ENCODE measurements at places on chromosomes 13 and 19.

- no peak for DNase-seq
Measured at GRCh38 chr19:48842789-48843162, 6.5 kb upstream of the HSD17B14 start.

GRCh38 chr19:38193445-38193844 is 30.6 kb downstream of the DPF1 start:
- DNase-seq = no peak

DNA sequence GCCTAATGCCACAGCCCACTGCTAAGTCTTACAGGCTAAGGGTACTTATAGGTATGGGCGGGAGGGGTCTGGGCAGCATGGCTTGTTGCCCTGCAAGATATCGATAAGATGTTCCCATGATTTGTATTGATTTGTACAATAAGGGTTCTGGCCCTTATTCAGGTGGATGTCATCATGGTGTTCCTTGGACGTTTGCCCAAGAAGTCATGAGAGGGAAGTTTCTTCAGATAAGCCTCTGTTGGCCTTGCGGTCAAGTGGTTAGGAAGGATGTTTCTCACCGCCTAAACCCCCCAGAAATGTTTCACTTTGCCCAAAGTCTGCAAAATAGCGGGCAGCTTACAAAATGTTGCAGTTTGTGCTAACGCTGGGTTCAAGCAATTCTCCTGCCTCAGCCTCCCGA is 7.3 kb downstream of the PARP4 start:
- DNase-seq = no peak

DNA sequence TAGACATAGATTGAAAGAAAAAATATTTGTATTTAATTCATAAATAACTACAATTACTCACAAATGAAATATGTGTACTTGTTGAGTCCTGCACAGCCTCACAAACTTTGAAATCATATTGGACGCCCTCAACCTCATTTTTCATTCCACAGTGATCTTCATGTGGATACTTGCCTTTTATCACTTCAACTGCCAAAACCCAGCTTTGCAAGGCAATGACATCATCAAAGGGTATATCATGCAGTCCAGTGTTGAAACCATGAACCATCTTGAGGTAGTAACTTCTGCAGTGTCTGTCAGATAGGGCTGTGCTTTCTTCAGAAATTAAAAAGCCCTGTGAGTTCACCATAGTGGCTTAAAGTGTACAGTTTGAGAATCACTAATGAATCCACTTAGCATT is 82.2 kb downstream of the HS6ST3 start:
- no peak for DNase-seq

DNA sequence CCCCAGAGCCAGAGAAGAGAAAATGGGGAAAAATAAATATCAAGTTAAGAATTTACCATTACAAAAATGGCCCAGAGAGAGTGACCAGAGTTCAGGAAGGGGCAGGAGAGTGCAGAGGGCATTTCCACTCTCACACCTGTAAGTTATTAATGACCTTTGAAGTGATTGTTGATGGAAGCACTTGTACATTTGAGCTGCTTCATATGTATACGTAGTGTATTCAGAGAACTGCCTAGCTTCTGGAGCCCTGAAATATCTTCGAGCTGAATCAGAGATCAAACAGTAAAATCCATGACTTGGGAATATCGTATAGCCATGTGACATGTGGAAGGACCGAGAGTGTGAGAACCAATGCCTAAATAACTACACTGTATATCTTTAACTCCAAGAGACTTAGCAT is 49.2 kb upstream of the PCCA start:
- no peak for DNase-seq

GRCh38 chr19:29675120-29675649 is 9.9 kb downstream of the PLEKHF1 start:
- no peak for DNase-seq

DNA sequence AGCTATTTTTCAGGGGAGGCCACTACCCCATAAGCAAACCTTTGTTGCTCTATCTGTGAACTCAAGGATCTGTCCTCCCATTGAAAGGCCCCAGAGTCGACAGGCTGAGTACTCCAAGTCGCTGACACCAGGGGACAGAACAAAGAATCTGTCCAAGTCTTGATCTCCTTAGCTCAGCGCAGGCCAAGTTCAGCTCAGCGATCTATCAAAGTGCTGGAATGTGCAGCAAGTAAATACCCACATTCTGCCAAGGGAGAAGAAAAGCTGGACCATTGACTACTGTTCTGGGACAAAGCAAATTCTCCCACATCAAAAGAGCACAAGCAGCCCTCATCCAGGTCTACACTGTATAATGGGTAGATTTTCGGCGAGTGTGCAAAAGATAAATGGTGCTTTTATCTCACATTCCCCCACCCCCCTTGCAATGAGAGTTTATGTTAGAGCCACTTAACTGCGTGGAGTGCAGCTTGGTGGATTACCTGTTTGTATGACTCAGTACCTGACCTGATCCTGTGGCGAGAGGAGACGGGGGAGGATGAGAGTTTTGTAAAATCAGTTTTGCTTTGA is 391.7 kb upstream of the SGCG start:
- DNase-seq = no peak

GRCh38 chr13:29520671-29521070 is 74.8 kb downstream of the SLC7A1 start:
- DNase-seq = no peak

GRCh38 chr19:12997179-12997966 is 2.1 kb downstream of the NFIX start:
- DNase-seq = no peak

GRCh38 chr19:48896191-48896720 is 2.3 kb downstream of the TULP2 start:
- DNase-seq = no peak

DNA sequence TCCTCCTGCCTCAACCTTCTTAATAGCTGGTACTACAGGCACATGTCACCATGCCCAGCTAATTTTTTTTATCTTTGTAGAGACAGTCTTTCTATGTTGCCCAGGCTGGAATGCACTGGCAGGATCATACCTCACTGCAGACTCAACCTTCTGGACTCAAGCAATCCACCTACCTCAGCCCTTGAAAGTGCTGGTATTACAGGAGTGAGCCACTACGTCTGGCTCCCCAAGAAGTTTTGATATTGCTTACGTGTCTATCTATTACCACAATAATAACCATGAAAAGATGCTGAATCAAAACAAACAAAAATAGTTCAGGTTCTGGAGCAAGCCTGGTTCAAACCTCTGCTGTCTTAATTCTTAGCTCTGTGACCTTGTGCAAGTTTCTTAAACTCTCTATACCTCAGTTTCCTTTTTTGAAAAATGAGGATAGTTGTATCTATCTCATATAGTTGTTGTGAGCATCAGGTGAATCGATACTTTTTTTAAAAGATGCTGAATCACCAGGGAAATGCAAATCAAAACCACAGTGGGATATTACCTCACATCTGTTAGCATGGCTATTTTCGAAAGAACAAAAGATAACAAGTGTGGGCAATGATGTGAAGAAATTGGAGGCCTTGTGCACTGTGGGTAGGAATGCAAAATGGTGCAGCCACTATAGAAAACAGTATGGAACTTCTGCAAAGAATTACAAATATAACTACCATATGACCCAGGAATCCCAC is 19.0 kb upstream of the LEUTX start:
- DNase-seq = no peak

DNA sequence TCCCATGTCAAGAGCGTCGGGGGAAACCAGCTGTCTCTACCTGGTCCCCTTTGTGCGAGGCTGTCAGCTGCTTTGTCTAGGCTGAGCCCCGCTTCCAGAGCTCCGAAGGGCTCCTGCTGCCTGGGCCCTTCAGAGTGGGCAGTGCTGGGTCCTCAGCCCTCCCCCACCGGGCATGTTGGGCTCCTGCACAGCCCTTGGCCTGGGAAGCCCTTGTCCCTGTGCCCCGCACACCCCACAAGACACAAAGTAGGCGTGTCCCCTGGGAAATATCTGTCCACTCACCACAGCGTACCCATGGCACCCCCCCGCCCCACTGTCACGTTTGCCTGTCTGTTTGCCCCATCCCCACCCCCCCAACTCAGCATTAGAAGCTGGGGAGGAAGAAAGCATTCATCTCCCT is 39.6 kb upstream of the RANBP3 start:
- no peak for DNase-seq

DNA sequence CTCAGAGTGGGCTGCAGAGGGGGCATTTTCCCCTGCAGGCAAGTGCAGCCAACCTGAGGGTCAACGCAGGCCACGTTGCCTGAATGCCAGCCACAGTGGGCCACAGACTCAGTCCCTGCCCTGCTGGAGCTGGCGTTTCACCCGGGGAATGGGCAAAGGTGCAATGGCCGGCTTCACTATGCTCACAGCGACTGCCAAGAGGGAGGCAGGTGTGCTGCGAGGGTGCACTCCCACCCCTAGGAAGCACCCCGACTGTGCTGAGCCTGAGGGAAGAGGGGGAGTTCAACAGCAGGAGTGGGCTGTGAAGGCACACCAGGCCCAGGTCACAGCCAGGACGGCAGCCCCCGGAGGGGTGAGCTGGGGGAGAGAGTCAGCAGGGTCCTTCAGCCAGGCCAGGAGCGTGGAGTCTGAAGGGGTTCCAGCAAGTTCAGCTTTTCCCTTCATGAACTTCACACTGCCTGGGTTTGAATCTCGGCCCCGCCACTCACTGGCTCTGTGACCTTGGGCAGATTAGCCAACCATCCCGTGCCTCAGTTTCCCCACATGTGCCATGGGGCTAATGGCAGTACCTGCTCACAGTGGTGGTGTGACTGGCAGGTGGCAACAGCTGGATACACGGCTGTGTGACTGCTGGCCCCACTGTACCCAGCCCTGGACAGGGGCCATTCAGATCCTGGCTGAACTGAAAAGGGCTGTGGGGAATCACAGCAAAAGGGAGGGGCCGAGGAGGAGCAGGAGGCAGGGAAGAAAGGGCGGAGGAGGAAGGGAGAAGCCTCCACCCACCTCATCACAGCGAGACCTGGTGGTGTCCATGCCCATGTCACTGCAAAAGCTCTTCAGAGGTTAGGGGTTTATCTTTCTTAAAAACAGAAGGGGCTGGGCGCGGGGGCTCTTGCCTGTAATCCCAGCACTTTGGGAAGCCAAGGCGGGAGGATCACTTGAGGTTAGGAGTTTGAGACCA is 7.6 kb downstream of the TRAPPC6A start:
- no peak for DNase-seq

- no peak for DNase-seq
Measured at GRCh38 chr19:47156861-47157430, 26.3 kb downstream of the SAE1 start.

- no peak for DNase-seq
Measured at GRCh38 chr19:2867025-2867991, at the start of gene ZNF556. ZNF556 (plus strand) TSS chr19:2867335; CDS start chr19:2867422, 87 bp downstream.

- DNase-seq = no peak
Measured at GRCh38 chr19:1826557-1827521, 14.8 kb upstream of the ATP8B3 start.

DNA sequence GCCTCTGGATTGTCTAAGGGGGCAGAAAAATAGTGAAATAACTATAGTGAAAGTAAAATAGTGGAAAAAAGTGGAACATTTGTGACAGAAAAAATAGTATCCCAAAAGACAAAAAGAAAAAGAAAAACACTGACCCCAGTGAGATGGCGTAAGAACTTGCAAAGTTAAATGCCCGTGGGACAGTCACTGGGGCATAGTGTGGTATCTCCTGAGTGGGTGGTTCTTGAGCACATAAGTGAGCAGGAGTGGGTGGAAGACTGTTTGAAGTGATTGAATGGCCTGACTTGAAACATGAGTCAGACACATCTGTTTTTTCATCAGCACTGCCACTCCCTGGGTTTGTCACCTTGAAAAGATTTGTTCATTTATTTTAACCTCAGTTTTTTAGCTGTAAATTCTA is 2.5 kb downstream of the ZNF430 start:
- DNase-seq = no peak

DNA sequence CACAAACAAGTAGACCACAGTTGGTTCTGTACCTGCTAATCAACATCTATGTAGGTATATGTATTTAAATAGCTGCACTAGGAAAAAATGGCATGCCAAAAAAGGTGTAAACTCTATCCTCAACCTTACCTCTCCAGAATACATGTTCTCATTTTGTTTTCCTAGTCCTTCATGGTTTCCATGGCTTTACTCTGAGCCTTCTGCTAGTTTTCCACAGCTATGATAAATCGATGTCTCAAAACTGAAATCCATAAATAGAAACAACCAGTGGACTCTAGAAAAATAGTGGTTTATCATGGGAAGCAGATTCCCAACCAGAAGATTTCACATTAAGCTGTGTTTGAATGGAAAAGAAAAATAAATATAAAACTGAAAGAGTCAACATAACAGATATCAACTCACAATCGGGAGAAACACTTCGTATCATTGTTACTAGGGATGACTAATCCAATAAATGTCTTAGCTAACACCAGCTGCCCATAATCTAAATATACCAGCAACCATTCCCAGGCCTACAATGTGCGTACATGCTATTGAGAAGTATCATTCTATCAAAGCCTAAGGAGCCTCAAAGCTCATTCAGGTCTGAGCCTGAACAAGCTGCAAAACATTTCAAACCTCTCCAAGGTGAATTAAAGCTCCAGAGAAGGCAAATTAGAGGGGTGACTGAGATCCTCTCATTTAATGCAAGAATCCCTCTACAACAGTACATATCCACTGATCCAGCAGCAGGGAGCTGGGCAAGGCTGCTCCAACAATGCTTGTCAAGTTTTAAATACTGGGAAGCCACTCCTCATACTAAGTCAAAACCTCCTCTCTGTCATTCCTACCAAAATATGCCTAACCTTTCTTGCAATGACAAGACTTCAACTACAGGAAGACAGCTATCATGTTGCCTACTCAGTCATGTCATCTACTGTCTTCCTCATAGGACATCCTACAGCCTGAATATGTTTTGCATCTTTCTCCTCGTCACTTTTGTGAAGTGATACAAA is 90.2 kb downstream of the KCTD12 start:
- no peak for DNase-seq

GRCh38 chr13:44848920-44849676 is 140.2 kb downstream of the NUFIP1 start:
- no peak for DNase-seq

GRCh38 chr19:1449467-1450442 is at the start of gene APC2:
APC2 (plus strand) TSS chr19:1450121; CDS start chr19:1453002, 2,881 bp downstream.
- DNase-seq = no peak

DNA sequence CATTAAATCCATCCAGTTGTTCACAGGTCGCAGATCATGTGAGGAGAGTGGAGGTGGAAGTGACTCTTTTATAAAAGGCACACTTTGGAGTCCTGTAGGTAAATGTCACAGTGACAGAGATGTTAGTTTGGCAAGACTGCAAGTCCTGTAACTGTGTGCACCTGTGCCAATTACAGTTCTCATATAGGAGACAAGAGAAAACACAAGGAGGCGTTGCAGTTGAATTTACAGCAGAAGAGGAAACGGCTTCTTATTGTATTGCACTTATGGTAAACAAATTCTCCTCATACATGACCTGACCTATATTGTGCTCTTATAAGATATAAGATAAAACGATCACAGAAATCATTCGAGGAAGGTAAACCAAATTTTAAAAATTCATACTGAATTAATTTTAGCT is 732.8 kb upstream of the SLC10A2 start:
- no peak for DNase-seq
